ENCODE measurements at places on chromosomes 11 and 22. TPM values are rescaled to one million over a fixed set of nuclear protein-coding genes. Genes with fewer than 3 reads are reported as not detected.

The P2RX3 gene
- polyA plus RNA-seq = 0.42 TPM

- no peak for DNase-seq
Observed at GRCh38 chr11:124315052-124315451, 1.3 kb upstream of the OR8D1 start.

DNA sequence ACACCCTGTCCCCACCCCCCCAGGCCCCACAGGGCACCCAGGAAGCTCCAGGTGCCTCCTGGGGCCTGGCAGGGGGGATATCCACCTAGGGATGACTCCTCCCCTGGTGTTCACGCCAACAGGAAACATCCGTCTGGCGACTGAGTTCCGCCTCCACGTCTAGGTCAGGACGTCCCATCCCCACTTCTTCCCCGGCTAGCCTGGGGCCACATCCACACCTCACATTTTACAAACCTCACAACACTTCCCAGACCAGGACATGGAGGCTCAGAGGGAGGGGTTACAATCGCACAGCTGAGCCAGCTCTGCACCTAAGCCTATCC, 21.0 kb downstream of the MAFF start:
- DNase-seq = no peak

GRCh38 chr11:92540096-92540495, 315.5 kb downstream of the FAT3 start:
- DNase-seq = no peak

GRCh38 chr11:62512961-62513360, 33.6 kb downstream of the AHNAK start:
- DNase-seq = no peak

GRCh38 chr11:36164506-36165250, 124.5 kb downstream of the COMMD9 start:
- no peak for DNase-seq

The MUC5AC gene
- polyA plus RNA-seq = not detected

The SYT13 gene
- 13.4 TPM for polyA plus RNA-seq

The CAPN5 gene
- 29.4 TPM for polyA plus RNA-seq

The MYO7A gene
- 3.3 TPM for polyA plus RNA-seq

- DNase-seq = no peak
Observed at GRCh38 chr22:49237703-49238102, 590.0 kb downstream of the BRD1 start.

DNA sequence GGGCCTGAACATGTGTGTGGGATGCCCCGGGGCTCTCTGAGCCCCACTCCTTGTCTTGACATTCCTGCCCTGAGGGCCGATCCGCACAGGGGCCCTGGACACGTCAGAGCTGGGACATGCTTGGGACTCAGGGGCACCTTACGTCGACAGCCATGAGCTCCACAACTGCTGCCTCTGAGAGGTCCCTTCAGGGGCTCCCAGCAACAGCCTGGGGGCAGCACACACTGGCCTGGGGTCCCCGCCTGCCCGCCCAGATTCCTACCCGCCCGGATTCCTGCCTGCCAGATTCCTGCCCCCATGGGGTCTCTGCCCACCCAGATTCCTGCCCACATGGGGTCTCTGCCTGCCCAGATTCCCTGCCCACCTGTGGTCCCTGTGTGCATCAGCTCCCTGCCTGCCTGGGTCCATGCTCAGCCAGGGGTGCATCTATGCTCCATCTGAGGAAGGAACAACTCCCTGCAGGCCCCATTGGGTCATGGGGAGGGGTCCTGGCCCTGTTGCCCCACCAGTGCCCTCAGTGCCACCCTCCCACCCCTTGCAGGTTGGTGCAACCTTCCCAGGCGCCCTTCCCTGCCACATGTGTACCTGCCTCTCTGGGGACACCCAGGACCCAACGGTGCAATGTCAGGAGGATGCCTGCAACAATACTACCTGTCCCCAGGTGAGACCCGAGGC, 35.7 kb downstream of the MUC5B start:
- no peak for DNase-seq

The CASP5 gene
- not detected for polyA plus RNA-seq

The PNPLA5 gene
- not detected for polyA plus RNA-seq

The MRGPRF gene
- 32.4 TPM for polyA plus RNA-seq

DNA sequence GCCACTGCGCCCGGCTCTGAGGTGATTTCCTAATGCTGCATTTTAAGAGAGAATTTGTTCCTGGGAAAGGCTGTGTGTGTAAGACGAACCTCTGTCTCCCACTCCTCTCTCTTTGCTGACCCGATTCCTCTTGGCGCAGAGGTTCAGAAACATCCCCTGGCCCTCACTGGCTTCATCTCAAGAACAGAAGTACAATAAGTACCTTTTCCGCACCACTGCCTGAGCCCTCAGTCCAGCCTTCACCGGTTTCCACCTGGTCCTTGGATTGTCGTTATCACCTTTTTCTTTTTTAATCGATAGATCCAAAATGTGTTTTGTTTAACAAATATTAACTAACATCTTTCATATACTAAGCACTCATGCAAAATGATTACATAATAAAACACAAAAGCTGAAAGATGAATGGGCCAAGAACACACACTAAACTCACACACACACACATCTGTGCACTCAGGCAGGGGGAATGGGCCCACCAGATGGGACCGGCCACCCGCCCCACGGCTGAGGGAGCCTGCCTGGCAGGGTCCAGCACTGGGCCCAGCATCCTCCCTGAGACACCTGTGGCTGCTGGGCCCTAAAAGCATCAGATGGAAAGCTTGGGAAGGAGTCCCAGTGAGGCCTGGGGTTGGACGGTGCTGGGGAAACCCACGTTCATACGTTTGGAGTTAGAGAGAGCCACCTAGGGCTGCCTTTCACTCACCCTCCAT, 50.4 kb upstream of the A4GALT start:
- no peak for DNase-seq

The F2 gene
- polyA plus RNA-seq = 0.19 TPM

DNA sequence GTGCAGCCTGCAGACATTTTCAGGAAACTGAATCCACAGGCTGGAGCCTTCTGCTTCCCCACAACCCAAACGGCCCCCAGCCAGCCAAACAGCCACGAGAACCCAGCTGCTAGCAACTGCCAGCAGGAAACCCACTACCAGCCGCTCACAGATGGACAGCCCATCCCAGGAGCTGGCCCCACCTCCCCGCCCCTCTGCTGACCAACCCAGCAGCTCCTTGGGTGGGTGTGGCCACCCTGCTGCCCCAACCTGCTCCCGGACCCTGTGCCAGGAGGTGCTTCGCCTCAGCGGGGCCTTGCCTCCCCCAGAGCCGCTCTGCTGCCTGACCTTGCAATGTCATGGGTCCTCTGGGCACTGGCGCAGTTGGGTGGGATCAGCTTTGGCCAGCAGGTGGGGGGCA, 8.2 kb upstream of the CCDC188 start:
- DNase-seq = no peak

The OR51L1 gene
- 0.03 TPM for polyA plus RNA-seq

DNA sequence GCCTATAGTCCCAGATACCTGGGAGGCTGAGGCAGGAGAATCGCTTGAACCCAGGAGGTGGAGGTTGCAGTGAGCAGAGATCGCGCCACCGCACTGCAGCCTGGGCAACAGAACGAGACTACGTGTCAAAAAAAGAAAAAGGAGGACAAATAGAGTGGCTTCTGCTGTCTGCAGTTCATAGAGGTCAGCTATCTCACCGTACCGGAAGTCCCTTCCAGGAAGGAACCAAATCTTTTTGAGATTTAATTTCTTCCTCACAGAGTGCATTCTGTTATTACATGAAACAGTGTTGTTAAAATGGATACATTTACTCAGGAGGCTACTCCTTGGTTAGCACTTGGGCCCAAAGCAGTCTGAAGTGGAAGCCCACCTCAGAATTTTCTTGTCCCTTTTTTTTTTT, 33.4 kb downstream of the FAM118A start:
- DNase-seq = no peak

DNA sequence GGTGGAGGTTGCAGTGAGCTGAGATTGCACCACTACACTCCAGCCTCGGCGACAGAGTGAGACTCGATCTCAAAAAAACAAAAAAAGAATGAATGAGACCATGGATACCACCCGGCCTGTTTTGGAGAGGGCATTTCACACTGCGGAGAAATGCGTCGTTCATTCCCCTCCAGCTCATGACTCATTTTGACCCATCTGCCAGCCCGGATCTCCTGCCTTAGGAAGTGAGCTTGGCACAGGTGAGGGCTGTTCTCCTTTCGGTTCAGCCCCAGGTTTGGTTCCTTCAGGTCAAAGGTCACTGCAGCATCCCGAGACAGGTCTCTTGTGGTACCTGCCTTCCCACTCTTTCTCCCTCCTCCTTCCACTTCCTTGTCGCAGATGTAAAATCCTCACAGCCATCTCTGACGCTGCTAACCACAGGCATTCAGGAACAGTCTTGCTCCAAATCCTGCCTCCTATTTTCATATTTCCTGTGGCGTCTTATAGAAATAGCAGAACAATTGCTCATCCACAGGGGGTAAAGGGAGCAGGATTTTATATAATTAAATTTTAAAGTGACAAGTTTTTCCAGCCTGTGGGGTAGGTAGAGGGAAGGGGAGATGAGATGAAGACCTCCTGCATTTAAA, 517.9 kb downstream of the NTM start:
- DNase-seq = no peak

The LRFN4 gene
- 17.8 TPM for polyA plus RNA-seq

The C11orf98 gene
- 54.5 TPM for polyA plus RNA-seq

DNA sequence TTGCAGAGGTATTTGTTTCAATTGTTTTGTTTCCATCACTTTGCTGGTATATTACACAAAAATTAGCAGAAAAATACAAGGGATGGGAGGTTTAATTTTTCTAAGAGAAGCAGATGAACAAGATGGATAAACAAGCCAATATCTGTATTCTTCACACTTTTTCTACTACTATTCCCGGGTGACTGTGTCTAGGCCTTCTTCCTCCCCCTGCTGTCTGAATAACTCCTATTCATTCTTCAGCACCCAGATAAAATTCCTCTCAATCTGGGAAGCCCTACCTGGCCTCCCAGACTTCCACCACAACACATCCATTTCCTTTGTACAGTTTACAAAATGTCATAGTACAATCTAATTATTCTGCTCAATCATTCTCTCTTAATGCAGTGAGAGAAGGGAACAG, 666.6 kb upstream of the TENM4 start:
- no peak for DNase-seq

- no peak for DNase-seq
Observed at GRCh38 chr11:77698896-77699295, 61.3 kb upstream of the CLNS1A start.

DNA sequence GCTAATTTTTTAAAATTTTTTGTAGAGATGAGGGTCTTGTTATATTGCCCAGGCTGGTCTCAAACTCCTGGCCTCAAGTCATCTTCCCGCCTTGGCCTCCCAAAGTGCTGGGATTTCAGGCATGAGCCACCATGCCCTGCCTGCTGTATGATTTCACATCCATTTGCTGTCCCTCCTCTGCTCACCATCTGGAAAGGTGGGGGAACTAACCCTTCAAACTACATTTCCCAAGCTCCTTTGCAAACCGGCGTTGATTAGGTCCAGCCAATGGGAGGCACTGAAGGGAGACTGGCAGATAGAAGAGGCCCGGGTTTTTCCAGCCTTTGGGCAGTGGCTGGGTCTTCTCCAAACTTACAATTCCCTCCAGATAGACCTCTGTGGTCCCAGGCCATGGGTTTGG, 19.3 kb downstream of the RFPL1 start:
- no peak for DNase-seq

The CYP2D6 gene
- 7.3 TPM for polyA plus RNA-seq

- peak; percentile 90 for DNase-seq
Observed at GRCh38 chr22:40177738-40178416, at the start of gene TNRC6B. Gene TNRC6B (plus strand): TSS chr22:40177925. CDS start chr22:40178136, 211 bp downstream.

The OR51I2 gene
- not detected for polyA plus RNA-seq

DNA sequence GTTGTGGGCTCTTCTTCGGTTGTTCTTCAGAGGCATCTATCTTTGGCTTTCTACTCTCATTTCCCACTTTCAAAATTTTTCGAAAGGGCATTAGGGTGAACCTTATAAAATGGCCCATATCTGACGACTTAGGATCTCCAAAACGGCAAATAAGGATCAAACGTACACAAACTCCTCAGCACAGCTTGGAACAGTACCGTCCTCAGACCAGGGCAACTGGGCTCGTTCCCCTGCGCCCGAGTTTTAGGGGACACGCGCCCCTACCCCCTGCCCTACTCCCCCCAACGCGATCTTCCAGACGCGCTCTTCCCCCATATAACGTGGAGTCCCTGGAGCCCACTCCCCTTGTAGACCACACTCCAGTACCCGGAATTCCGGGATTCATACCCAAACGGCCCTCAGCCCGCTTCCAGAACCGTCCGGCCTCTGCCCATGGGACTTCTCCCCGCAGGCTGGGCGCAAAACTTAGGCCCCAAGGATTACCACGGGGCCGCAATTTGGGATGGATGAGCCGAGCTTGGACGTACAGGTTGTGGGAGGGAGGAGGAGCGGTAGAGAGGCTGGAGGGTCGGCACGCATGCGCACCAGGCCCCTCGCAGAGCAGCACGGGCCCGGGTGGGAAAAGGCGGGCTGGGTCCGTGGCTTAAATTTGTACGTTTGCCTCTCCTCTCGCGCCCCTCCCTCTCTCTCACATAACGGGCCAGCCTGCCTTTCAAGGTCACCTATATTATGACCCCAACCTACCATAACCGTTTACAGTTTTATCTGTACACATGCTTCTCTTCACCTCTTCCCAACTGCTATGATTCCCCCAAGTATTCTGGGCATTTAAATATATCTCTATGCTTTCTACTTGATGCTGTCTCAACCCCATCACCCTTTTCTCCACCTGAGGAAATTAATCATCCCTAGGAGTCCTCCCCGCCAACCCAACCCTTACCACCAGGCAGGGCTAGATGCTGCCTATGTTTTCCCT, 3.4 kb downstream of the CCDC89 start:
- DNase-seq = peak; percentile 48

The CRYBB2 gene
- polyA plus RNA-seq = 0.59 TPM

- DNase-seq = no peak
Observed at GRCh38 chr11:132944569-132944944, 587.7 kb downstream of the OPCML start.

GRCh38 chr11:37503411-37504059, 905.5 kb upstream of the RAG2 start:
- no peak for DNase-seq

- DNase-seq = no peak
Observed at GRCh38 chr11:115941044-115941443, 436.8 kb upstream of the CADM1 start.

The OOSP4B gene
- not detected for polyA plus RNA-seq

DNA sequence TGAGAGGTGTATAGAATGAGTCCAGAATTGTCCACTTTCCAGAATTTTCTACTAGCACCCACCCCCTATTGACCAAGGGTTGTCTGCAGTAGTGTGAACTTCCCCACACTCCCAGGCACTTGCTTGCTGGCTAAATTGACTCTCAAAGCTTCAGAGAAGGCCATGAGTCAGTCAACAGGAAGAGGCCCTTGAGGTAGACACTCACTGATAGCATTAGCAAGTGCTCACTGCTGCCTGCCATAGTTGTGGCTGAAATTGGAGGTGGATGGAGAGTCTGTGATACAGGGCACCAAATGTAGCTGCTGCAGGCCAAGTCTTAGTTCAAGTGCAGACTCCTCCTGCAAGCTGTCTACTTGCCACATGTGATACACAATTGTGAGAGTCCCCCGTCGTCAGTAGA, 156.8 kb downstream of the SPON1 start:
- no peak for DNase-seq

The CRYBA4 gene
- polyA plus RNA-seq = not detected

GRCh38 chr22:27839057-27839660, 37.6 kb upstream of the MN1 start:
- no peak for DNase-seq

- DNase-seq = no peak
Observed at GRCh38 chr22:32574411-32574810, 99.8 kb downstream of the FBXO7 start.

GRCh38 chr22:38699784-38700183, 959 bp downstream of the JOSD1 start:
- DNase-seq = no peak

The CARD18 gene
- polyA plus RNA-seq = not detected

GRCh38 chr11:108787105-108787504, 122.2 kb downstream of the DDX10 start:
- no peak for DNase-seq

- no peak for DNase-seq
Observed at GRCh38 chr11:11420899-11421285, 67.8 kb upstream of the CSNK2A3 start.

All from right renal pelvis (tissue), 4 donors.